Activated CD4-positive, alpha-beta T cell treated with anti-CD3 and anti-CD28 coated beads, Interleukin-2, amount 10 ng/mL, durations not matched to agents 24 days and 14 days (primary cell): ENCODE measurements at places on chromosomes 11 and 22. TPM values are rescaled to one million over a fixed set of nuclear protein-coding genes. Genes with fewer than 3 reads are reported as not detected.

DNA sequence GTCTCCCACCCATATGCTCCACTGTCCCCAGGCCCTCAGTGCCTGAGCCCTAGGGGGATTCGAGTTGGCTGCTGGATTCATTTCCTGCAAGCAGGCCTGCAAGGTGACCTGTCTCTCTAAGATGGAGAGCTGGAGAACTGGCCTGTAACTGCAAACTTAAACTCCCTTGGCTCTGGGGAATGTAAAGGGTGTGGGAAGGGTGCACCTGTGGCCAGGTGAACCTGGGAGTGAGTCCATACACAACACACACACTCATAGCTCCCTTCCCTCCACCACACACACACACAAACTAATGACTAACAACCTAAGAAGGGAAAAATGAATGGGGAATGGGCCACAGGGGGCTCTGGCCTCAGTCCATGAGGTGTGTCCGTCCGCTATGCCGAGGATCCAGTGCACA, 14.5 kb downstream of the SMTNL1 start:
- DNase-seq = no peak

GRCh38 chr11:8296872-8297271, 33.2 kb upstream of the LMO1 start:
- DNase-seq = no peak

- DNase-seq = no peak
Measured at GRCh38 chr11:65356394-65356972, 1.9 kb downstream of the TIGD3 start.

GRCh38 chr11:130675371-130675821, 227.0 kb downstream of the ADAMTS15 start:
- DNase-seq = no peak

GRCh38 chr11:109320595-109320994, 101.4 kb upstream of the C11orf87 start:
- DNase-seq = no peak

DNA sequence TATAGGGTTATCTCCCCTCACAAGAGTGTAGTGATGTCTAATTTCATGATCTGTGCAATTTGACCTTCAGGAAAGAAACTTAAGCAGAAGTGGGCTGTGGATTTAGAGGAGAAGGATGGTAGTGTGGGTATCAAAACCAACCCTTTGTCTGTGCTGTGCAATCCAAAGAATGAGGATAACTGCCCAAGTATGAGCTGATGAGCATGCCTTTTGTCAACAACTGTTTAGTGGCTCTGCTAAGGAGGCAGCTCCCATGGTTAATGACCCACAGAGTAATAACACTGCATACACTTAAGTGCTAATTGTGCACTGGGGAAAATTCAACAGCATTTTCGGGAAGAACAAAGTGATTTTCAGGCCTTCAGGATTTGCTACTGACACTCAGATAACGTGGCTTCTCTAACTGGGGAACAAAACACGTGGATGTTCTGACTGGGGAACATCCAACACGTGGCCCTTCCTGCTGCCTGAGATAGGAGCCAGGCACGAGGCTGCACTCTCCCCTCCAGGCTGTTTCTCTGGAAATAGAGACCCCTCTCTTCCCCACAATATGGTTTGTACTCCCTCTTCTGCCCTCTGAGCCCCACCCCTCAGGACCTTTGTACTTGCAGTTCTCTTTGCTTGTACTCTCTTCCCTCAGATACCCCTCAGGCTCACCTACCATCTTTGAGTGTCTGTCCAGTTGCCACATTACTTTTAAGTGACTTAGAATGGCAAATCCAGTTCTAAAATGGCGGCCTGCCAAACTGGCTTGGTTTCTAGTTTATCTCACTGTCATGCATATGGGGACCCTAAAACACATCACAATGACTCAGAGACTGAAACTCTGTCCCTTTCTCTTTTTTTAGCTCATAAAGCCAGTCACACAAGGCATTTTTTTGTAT, 234.9 kb upstream of the POU2AF2 start:
- no peak for DNase-seq

GRCh38 chr11:115709297-115709696, 205.1 kb upstream of the CADM1 start:
- no peak for DNase-seq

DNA sequence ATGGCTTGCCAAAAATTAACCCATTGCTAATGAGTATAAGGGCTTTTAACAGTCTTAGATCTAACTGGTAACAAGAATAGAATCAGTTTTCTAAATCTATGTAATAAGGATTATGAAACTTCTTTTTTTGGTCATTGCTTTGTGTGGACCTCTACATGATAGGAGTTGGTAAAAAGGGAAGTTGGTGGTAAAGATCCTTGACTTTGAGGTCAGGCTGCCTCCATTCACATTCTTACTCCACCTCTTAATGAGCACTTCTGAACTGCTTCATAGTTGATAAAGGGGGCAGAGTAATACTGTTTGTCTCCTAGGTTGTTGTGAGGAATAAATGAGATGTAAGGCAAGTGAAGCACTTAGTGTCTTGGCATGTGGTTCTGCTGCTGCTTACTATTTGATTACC, 10.6 kb downstream of the EIF3M start:
- no peak for DNase-seq

GRCh38 chr11:12817681-12818332, 143.6 kb downstream of the TEAD1 start:
- DNase-seq = no peak

DNA sequence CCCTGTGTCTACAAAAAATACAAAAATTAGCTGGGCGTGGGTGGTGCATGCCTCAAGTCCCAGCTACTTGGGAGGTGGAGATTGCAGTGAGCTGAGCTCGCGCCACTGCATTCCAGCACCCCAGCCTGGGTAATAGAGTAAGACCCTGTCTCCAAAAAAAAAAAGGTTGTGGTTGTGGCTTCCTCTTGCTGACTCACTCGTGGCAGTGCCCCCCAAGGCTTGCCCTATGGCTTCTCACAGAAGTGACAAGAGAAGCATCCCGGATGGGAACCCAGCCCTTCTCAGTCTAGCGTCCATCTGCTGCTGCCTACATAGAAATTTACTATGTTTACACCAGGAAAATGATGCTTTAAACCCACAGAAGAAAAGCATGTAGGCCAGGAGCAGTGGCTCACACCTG, 68.5 kb upstream of the PITPNB start:
- no peak for DNase-seq

The DGAT2 gene
- 7.3 and 8.6 TPM in 2 replicates for total RNA-seq

The FZD4 gene
- total RNA-seq = 0.02 TPM in 1 of 2 replicates, not detected in the other

The XBP1 gene
- total RNA-seq = 133 and 135 TPM in 2 replicates

The TENM4 gene
- not detected in 2 replicates for total RNA-seq
